ENCODE measurements at places on chromosomes 2 and 18.

DNA sequence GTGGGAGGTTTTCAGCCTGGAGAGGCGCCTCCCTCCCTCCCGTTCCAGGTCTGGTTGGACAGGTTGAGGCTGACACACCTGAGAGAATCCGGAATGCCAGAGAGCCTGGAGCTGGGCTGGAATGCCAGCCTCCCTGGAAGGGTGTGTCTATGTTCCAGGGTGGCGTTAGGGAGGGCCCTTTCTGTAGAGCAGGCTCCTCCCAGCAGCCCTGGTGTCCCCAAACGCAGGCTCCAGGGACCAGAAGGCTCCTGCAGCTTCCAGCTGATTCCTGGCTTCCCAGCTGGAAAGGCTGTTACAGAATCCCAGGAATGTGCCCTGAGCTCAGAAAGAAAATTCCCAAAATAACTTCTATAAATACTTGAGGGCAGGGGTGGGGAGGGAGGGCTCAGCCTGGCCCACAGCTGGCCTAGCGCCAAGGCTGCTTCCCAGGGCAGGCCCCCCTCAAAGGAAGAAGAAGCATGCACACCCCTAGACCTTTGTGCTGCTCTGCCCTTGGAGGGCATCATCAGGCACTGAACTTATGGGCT is 85.4 kb downstream of the STPG4 start:
- no peak for DNase-seq

DNA sequence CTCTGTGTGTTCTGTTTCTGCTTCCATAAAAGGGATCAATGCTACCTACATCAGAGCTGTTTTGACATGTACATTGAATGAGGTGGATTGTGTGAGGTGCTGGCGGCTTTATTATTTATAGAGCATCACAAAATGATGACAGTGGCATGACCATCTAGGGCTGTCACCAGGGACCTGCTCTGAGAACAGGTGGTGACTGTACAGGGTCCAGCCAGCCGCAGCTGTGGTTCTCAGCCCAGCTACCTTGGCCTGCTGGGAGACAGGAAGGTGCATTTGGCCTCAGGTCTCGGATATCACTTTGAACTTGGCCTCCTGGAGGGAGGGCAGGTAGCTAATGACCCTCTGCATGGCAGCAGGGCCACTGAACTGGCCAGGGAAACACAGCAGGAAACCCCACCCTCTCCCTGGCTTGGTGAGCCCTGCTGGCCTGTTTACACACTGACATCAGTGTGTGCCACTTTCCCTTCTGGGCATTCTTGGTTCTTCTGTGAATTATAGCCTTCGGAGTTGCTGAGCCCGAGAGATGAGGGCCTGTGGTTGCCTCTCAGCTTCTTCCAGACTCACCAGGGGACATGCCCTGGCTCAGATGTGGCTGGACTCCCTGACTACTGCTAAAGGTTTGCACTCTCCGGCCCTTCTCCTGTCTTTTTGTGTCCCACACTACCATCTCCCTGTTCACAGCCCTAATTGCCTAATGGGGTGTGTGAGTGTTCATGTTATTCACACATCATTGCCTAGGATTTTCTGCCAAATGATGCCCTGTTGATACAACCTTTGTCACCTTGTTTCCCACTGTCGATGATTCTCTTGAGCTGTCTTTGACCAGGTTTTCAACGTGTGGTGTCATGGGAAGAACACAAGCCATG is 109.2 kb upstream of the RAB12 start:
- no peak for DNase-seq

GRCh38 chr2:29115797-29116781 is 874 bp downstream of the CLIP4 start:
- peak; percentile 18 for DNase-seq

DNA sequence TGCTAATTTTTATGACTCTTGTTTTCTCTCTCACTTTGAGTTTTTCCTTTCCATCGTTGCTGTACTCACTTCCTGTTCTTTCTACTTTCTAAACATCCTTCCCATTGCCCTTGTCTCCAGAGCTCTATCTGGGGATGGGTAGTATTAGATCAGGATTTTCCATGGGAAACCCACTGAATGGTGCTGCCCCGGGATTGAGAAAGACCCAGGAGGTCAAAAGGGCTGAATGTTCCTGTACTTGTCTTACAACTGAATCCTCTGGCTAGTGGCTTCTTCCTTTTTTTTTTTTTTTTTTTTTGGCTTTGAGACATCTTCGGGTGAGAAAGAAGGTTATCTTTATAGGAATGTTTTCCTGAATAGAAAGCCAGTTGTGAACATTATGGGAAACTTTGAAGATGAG is 364.8 kb upstream of the SLC14A2 start:
- DNase-seq, result no peak

DNA sequence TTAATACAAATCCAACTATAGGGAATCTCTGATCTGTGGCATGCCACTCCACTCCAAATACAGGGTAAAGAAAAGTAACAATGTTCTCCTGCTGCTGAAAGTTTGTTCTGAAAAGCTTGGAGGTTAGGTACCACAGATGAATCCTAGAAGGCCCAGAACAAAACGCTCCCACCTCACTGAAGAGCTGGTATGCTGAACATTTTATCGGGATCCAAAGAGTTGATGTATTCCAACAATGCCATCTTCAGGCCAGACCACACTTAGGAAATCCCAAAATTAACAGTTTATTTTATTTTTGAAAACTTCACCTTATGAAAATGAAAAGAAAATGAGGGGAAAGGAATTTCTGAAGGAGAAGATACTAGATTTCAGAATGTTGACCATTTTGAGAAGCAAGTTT is 145.1 kb upstream of the CDH19 start:
- no peak for DNase-seq

- DNase-seq, result peak; percentile 18
Observed at GRCh38 chr2:27408601-27409320, 630 bp downstream of the PPM1G start.

GRCh38 chr2:37168217-37168981 is 11.6 kb upstream of the EIF2AK2 start:
- DNase-seq, result peak; percentile 12
